ENCODE measurements at places on chromosomes 2 and 18.

DNA sequence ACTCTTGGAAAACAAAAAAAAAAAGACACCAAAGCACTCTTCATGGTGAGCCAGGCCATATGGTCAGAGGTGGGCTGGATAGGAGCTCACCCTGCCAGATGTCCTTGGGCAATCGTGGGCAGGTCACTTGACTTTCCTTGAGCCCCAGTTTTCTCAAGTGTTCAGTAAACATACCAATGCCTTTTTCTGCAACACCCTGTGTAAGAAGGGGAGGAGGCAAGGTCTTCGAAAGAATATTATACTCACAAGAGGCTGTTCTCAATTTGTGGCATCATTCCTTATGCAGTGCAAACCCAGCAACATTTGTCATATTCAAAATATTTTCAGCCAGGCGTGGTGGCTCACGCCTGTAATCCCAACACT, 22.9 kb upstream of the TMEM87B start:
- no peak for DNase-seq

DNA sequence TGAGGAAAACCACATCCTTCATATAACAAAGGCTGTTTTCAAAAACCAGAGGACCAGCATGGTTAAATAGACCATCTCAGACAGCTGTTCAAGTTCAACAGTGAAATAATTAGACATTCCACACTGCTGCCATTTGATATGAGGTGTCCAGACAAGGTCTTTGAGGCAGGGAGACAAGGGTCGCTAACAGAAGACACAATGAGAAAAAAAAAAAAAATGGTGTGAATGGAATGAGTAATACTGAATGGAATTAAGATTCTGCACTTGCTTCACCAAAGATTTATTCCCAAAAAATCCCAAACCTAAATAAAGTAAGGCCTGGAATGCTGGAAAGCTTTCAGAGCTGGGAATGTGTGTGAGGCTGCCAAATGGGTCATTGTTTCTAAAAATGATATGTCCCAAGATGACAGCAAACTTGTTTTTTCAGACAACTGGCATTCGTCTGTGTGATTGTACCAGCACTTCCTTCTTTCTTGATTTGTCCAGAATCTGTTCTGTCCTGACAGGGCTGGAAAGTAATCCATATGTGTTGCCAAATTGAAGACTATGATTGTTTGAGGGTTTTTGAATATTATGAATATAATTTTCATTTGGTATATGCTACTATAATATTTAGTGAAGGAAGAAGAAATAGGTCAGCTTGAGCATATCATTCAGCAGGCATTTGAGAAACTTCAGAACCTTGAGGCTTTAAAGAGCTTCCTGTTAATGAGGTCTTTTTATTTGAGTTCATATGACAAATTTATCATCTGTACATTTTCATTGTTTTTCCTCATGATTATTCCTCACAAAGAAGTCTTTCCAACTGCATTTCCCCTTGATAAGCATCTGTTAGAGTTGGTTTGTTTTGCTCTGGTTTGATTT, 85.2 kb upstream of the ITGA4 start:
- peak; percentile 75 for DNase-seq

DNA sequence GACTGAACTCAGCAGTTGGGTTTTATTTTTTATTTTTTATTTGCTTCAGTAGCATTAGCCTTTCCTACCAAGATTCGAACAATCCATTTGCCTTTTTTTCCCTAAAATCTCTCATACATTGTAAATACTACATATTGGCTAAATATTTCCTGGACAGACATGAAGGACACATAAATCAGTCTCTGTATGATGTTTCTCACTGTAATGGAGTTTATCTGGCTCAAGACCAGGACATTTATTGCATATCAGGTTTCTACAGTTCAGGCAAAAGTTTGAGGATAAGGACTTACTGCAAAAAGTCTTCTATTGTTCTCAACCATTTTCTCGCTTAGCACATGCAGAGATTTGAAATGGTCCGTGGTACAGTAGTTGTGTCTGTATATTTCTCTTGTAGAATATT, 3.3 kb downstream of the CLUL1 start:
- DNase-seq, result no peak

GRCh38 chr2:218860950-218861381, 1.4 kb downstream of the WNT6 start:
- DNase-seq, result peak; percentile 55

- peak; percentile 45 for DNase-seq
Measured at GRCh38 chr2:204950695-204951346, 405.5 kb downstream of the PARD3B start.

GRCh38 chr2:9554921-9555296, 721 bp downstream of the ADAM17 start:
- DNase-seq, result no peak

DNA sequence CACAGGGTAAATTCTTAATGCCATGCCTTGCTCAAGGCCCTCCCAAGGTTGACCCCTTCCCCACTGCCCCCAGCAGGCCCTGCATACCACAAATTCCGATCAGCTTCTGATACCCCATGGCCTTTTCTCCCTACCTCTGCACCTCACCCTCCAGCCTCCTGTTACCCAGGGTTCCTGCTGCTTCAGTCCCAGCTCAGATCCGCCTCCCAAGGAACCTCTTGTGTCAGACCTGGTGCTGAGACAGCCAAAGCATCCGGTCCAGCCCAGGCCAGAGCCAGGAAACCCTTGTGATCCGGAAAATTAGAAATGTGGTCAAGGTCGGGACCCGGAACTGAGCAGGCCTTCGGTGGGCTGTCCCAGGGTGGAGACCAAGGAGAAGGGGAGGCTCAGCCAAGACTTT, 231.3 kb downstream of the BCL2 start:
- peak; percentile 64 for DNase-seq

- no peak for DNase-seq
Measured at GRCh38 chr2:143819190-143819735, 690.0 kb downstream of the ARHGAP15 start.

DNA sequence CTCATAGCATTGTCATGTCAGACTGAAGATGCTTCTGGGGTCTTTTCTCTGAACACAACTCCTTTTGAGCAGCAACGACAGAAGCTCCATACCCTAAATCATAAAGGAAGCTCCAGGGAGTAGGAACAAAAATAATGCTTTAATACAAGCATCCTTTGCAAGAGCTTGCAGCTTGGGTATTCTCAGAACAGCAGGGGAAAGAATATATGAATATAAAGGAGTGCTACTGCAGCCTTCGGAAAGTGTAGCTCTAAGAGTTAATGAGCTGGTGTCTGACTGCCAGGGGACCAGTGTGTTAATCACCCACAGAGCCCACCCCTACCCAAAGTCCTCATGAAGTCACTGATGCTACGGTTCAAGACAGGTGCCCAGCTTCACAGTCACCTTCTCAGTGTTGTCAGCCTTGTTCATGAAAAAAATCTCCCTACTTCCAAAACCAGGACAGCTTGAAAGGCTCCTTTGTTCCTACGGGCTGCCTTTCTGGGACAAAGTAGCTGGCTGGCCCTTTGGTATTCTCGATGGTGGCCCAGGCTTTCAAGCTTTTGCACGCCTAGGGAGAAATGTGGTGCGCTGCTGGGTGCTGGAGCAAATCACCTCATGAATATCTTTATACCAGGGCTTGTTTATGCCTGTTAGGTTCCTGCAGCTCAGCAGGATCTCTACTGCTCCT, 259.7 kb downstream of the CMPK2 start:
- peak; percentile 19 for DNase-seq

GRCh38 chr2:65227020-65227455, 593 bp upstream of the ACTR2 start:
- no peak for DNase-seq

- DNase-seq, result no peak
Measured at GRCh38 chr2:71500426-71501079, 47.2 kb downstream of the DYSF start.

DNA sequence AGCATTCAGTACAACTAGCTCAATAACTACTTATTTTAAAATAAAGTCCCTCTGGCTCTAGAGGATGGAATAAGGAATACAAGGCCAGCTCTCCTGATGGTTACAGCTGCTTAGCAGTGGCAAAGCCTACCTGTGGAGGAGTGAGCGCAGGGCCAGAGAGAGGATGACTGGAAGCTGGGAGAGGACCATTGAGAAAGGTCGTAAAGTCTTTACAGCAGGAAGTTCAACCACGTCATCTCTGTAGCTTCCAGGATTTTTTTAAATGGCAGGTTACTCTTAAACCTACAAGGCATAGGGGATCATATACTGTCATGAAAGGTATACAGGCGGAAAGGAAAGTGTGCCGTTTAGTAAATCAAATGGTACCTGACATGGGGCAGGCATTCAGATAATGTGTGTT, 26.3 kb downstream of the ANXA4 start:
- DNase-seq, result no peak

GRCh38 chr18:49274188-49274714, 186.2 kb downstream of the DYM start:
- no peak for DNase-seq

DNA sequence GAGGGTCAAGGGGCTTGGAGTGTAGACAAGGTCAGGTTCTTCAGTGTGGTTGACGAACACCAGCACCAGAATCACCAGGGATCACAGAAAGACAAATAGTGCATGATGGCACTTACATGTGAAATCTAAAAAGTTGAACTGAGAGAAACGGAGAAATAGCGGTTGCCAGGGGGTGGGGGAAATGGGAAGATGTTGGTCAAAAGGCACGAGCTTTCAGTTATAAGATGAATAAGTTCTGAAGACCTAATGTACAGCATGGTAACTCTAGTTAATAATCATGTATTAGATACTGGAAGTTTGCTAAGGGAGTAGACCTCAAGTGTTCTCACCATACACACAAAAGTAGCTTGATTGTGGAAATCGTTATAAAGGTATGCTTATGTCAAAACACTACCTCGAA, 43.7 kb upstream of the DARS1 start:
- no peak for DNase-seq

- no peak for DNase-seq
Measured at GRCh38 chr2:27717070-27717795, 53.5 kb downstream of the SLC4A1AP start.

GRCh38 chr18:3624935-3625741, 175.2 kb downstream of the TGIF1 start:
- DNase-seq, result peak; percentile 89

DNA sequence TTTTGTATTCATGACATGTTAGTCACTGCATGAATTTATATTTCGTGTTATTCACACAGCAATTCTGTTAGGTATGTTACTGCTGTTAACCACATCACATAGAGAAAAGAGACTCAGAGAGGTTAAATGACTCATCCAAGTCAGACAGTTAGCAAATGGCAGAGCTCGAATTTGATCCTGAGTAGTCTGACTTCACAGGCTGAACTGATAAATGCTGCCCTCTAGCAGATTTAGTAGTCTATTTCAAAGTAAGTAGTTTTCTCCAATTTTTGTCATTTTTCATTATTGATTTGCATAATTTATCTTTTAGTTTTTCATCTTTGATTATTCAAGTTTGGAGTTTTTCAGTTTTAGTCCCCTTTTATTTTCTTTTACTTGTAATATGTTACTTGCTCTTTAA, 58.3 kb downstream of the WDR7 start:
- peak; percentile 84 for DNase-seq

DNA sequence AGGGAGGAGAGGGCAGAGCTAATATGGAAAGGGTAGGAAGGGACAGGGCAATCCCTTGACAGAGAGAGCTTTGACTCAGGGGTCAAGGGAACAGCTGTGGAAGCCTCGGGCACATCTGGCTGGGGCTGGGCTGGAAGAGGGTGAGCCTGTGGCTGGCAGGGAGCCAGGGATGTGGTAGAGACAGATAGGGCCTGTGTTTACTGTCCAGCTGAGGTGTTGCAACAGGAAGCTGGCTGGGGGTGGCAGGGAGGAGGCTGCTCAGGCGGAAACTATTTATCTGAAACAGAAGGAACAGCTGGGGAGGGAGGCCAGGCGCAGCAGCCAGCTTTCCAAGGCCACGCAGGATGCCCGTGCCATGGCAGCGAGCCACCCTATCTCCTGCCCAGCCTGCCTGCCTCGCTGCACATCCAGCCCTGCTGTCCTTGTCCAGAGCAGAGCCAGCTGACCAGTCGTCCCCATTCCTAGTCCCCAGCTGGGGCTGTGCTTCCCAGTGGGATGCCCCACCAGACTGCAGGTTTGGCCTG, 264.7 kb downstream of the CYP26B1 start:
- DNase-seq, result peak; percentile 89

DNA sequence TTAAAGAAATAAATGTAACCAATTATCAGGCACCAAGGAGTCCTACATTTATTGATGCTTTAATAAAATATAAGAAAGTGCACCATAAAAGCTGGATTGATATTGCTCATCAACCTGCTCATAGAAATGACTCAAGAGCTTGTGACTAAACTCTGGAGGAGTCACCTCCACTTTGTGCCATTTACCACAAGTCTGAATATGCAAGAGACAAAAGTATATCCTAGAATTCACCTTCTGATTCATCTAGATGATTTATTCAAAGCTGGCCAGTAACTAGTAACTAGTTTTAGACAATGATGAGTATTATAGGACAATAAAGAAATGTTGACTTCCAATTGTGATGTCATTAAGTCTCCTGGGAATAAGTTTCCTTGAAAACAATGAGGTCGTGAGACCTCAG, 146.0 kb upstream of the SOX11 start:
- DNase-seq, result no peak

DNA sequence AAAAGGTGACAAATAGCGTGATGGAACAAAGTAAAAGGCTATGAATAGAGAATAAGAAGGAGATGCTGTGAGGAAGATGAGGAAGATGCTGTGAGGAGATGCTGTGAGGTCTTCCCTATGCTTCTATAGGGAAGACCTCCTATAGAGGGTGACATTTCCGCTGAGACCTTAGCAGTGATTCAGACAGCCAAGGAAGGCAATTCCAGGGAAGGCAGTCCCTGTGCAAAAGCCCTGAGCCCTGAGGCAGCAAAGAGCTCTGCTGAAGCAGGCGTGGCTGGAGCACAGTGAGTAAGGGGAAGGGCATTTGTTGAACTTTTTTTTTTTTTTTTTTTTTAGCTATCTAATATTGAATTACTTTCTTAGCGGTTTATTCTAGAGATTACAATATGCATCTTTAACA, 142.7 kb upstream of the FOSL2 start:
- DNase-seq, result peak; percentile 86

GRCh38 chr2:13986119-13986720, 646.3 kb upstream of the LRATD1 start:
- DNase-seq, result no peak

GRCh38 chr2:120150040-120150482, 73.1 kb downstream of the TMEM185B start:
- no peak for DNase-seq

DNA sequence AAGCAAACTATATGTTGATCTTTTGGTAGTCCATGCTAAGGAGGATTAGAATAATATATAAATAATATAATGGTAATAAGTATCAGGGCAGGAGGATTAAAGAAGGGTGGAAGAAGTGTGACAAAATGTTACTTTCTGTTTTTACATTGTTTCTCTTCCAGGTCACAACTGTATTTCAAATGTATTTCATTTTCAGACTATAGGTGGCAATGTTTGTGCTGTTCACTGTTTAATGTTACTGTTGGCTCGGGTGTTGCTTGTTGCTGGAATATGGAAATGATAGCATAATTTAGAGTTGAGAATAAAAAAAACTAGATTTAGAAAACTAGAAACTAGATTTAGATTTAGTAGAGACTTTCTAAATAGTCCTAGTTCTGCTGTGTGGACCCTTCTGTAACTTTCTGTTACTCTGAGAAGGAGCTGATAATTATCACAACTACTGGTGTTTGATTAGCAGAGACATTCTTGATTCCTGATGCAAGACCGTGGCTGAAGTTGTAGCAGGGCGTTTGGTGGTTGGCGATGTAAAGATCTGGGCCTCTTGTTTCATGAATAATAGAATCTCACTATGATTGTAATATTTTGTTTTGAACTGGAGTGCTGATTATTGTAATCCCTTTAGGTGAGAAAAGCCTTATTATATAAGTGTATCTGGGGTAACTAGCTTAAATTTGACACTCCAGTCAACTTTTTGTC, 7.9 kb downstream of the NEDD4L start:
- DNase-seq, result peak; percentile 81
